Right forelimb (tissue), 1 donor: ENCODE measurements at places on chromosomes 1 and 21.
A peak's percentile ranks its signal among the peaks of the same experiment; 100 is the strongest.

DNA sequence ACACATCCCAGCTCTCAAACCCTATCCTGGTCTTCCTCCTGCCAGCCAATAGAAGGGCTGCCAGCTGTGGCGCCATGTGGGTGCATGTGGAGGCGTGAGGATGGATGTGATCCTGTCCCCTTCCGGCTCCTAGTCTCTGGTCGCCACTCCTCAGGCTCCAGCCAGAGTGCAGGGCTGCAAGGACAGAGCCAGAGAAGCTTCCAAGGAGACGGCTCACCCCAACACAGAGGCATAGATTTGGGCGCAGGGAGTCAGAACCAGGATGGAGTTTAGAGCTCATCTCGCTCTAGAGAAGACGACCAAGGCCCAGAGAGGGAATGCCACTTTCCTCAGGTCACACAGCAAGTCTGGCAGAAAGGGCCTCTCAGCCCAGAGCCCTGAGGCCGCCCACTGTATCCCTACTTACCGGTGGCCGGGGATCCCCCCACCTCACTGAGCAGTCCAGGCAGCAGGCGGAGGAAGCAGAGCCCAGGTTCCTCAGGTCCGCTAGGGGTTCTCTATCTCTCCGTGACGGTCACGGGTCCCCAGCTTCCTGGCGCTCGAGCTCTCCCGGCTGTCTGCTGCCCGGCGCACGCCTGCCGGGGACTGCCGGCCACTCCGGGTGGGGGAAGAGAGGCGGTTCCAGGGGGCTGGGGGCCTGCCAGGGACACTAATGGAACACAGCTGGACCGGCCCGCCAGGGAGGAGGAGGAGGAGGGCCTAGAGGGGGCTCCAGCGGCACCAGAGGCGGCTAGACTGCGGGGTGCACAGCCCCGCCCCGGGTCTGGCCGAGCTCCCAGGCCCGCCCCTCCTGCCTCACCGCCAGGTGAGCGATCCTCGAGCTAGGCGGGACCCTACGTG lies at the start of gene COL16A1:
TSS of gene COL16A1 (minus strand) at position 587 of the 840 bp plus-strand sequence. CDS start 1,824 bp downstream, outside the sequence.
- DNase-seq = peak; percentile 95

- peak; percentile 28 for DNase-seq
Observed at GRCh38 chr1:223227486-223228196, 84.6 kb upstream of the TLR5 start.

DNA sequence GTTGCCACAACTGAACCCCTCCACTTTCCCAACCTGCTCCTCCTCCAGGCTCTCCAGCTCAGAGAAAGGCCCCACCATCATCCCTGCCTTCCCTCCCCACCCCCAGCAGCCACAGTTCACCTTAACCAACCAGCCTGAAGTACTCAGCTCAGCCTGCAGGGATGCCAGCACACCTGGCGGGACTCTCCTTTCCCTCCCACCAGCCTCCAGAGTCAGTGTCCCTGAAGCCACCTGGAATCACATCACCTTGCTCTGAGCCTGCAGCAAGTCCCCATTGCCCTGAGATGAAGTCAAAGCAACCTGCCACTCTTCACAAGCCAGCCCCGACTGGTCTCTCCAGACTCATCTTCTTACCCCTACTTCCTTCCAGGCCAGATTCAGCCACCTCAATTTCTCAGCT lies 26.2 kb upstream of the ZC3H12A start:
- DNase-seq = no peak

GRCh38 chr1:85224734-85225623 lies 24.2 kb upstream of the SYDE2 start:
- DNase-seq = no peak

GRCh38 chr1:3038571-3039181 lies 17.4 kb downstream of the ACTRT2 start:
- DNase-seq = no peak

DNA sequence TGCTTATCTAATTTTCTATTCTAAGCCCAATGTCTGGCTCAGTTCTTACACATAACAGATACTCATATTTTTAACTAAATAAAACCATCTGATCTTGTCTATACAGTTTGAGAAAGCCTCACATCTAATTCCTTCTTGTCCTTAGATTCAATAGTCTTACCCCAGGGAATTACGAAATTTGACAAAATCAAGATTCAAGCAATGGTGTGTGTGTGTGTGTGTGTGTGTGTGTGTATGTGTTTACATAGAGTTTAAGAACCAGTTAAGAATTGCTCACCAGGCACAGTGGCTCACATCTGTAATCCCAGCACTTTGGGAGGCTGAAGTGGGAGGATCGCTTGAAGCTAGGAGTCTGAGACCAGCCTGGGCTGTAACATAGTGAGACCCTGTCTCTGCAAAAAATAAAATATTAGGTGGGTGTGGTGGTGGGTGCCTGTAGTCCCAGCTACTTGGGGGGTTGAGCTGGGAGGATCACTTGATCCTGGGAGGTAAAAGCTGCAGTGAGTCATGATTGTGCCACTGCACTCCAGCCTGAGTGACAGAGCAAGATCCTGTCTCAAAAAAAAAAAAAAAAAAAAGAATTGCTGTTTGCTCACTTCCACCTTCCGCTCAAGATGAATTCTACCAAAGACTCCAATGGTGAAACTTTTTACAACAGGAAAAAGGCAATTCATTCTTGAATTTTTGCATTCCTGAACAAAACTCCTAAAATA lies 6.2 kb downstream of the WDR64 start:
- DNase-seq = no peak

DNA sequence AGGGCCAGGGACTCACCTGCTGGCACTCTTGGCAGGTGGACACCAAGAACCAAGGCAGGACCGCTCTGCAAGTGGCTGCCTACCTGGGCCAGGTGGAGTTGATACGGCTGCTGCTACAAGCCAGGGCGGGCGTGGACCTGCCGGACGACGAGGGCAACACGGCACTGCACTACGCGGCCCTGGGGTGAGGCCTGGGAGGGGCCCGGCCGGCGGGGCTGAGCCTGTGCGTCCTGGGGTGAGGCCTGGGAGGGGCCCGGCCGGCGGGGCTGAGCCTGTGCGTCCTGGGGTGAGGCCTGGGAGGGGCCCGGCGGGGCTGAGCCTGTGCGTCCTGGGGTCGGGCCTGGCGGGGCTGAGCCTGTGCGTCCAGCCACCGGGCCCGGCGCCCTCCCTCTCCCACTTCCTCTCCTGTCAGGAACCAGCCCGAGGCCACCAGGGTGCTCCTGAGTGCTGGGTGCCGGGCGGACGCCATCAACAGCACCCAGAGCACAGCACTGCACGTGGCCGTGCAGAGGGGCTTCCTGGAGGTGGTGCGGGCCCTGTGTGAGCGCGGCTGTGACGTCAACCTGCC lies 4.6 kb upstream of the MMP23B start:
- DNase-seq = no peak

DNA sequence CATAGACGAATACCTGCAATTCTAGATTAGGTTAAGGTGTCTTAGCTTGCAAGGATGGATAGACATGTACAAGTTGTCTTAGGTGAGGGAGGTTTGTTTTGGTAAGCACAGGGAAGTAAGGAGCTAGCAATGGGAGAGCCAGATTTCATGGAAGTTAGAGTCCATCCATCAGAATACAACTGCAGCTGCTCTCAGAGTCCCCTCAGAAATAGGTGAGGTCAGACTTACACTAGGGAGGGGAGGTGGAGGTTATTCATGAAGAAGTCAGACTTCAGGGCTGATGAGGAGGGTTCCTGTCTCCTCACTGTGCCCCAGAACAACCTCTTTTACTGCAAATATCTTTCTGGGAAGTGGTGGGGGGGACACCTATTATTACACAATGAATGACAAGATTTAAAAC lies 85.3 kb downstream of the KCTD3 start:
- no peak for DNase-seq

DNA sequence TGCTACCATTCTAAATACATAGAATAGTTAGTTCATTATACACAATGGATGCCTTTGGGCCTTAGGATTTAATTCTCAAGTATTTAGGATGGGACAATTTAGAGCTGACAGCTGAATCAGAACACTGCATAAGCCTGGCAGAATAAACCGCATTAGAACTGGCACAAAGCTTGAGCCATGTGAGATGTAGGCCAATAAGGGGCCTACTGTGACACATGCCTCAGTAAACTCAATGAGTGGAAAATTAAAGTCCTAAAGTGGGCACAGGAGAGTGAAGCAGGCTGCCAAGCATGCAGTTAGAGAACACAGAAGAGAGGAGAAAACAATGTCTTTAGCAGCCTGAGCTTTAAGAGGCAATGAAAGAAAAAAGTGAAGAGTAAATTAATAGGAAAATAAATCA lies 24.3 kb downstream of the SCYL3 start:
- DNase-seq = no peak

GRCh38 chr1:55820501-55820900 lies 605.3 kb upstream of the USP24 start:
- no peak for DNase-seq

DNA sequence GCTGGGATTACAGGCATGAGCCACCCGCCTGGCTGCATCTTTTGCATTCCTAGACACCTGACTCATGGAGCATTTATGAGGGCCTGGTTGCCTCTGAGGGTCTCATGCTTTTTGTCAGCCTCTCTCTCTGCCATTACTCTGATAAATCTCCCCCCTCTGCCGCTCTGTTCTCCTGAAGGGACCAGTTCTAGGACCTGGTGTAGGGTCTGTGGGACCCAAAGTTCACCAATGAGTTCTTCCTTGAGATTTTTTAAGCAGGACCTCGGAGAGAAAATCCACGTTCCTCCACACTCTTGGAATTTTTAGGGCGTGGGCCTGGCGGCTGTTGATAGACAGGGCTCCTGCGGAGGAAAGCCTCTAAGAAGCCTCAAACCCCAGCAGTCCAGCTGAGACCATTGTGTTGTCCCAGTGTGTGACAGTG lies 91.9 kb upstream of the ERRFI1 start:
- DNase-seq = no peak

DNA sequence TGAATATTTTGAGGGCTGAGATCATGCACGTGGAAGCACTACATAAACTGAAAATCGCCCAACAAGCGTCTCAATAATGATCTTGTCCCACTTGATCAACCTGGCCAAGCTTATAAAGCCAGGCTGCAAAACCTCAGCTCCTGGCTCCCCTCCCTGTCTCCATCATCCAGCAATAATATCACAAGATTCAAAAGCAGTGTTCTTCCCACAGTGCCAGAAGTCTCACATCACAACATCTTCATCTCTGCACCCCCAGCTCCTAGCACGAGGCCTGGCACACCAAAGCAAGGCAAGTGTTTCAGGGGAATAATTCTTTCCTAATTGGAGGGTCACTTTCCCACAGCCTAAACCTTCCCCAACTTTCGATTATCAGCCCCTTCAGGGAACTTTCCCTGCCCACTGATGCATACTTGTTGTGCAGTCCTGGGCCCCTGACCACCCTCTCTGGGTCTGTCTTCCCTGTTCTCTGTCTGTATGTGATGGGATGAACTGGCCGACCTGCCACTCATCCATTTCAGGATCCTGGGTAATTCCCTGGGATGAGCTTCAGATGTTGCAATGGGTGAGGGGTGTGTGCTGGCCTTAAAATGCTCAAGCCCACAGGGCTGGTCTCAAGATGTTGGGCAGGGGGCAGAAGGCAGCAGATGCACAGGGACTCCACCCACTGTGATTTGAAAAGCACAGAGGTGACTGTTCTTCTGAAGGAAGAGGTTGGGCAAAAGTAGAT lies 129.0 kb downstream of the DMRTB1 start:
- no peak for DNase-seq

- peak; percentile 34 for DNase-seq
Observed at GRCh38 chr1:10625076-10625475, 150.3 kb downstream of the PEX14 start.

DNA sequence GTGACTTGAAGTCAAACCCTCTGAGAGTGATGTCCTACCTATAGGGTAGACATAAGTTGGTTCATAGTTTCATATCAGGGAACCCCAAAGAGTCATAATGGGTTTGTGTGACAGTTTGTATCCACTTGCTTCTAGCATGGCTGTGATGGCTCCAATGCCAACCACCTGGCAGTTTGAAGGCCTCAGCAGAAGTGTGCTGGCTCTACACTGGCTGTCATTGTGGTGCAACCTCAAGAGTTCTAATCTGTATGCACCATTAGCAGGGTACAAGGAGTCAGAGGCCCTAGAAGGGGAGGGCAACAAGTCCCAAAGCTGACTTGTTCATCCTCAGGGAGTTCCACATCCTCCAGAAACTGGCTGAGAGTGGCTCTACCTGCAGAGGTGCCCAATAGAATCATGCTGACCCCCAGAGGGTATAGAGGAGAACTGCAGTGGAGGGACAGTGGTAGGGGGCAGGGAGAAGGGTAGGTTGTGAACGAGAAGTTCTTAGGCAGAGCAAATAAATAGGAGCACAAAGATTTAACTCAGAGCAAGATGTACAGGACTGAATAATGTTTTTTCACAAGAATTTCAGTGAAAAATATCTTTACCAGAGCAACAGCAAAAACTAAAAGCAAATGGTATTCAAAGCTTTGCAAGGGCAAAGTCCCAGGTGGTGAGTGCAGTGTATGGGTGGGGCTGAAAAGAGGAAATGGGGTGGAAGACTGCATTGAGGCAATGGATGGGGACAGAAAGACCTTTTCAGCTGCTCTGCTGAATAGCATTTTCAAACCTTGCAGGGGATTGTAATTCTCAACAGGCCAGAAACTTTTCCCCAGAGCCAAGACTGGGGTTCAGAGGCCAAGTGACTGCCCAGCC lies 3.2 kb downstream of the FCRL2 start:
- no peak for DNase-seq

- DNase-seq = no peak
Observed at GRCh38 chr1:55213885-55214211, 1.3 kb downstream of the USP24 start.

GRCh38 chr21:35032474-35033263 lies 16.4 kb downstream of the RUNX1 start:
- no peak for DNase-seq

DNA sequence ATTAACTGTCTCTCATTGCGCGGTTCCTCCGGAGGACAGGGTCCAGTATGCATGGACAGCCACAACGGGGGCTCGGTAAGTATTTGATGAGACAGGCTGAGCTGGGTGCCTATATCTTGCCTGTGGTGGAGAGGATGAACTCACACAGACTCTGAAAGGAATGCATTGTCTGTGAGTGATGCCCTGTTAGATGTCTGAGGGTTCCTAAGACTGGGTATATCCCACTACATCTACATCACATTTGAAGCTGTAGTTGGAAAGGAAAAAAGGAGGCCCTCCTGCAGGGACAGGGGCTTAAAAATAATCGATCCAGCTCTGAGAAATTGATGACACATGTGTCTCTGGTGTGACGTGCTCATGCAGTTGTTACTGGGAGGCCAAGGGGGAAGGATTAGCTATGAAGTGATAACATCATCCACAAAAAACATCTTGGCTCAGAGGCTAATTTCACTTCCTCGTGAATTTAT lies 1.9 kb downstream of the ADARB1 start:
- no peak for DNase-seq

- DNase-seq = peak; percentile 47
Observed at GRCh38 chr1:53545663-53546408, 86.6 kb downstream of the DMRTB1 start.

- DNase-seq = no peak
Observed at GRCh38 chr1:115089420-115090185, at the start of gene TSPAN2. Gene TSPAN2 (minus strand): TSS chr1:115089503. CDS start chr1:115089432, 71 bp downstream.

GRCh38 chr1:66247415-66248208 lies 286.3 kb upstream of the SGIP1 start:
- no peak for DNase-seq

DNA sequence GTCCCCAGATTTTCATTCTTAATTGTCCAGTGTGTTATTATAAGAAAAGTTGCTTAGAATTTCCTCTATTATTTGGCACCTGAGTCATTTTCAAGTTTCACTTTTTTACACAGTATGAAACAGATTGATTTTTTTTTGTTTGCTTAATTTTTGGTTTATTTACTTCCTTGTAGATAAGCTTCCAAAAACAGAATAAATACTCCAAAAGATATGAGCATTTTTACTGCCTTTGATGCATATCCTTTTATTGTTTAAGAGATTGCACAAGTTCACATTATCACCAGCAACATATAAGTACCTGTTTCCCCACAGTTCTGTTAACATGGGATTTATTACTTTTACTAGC lies 36.3 kb upstream of the AHCYL1 start:
- DNase-seq = no peak

GRCh38 chr1:109263597-109264378 lies 14.4 kb downstream of the CELSR2 start:
- peak; percentile 88 for DNase-seq
